ENCODE measurements at places on chromosomes 5 and 9.

GRCh38 chr5:115414406-115415142, 118.1 kb upstream of the CCDC112 start:
- no peak for DNase-seq

DNA sequence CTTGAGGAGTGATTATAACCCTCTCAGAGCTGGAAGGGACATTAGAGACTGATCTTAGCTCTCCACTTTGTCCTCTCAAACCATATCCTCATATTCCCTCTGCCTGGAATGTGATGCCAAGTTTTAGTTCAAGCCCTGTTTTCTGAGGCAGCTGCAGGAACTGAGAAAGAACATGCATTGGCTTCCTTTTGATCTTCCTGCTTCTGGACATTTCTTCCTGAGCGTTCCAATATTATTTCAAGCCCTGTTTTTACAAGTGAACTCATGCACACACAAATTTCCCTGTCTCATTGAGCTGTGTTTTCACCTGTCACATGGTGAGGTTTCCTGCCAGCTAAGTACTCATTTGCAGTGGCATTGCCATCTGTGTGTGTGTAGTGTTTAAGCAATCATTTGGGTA, 17.0 kb downstream of the FOCAD start:
- DNase-seq: no peak

GRCh38 chr5:170511551-170512258, 7.9 kb downstream of the KCNIP1 start:
- DNase-seq: no peak

GRCh38 chr5:161580621-161581020, 34.1 kb upstream of the GABRB2 start:
- no peak for DNase-seq

DNA sequence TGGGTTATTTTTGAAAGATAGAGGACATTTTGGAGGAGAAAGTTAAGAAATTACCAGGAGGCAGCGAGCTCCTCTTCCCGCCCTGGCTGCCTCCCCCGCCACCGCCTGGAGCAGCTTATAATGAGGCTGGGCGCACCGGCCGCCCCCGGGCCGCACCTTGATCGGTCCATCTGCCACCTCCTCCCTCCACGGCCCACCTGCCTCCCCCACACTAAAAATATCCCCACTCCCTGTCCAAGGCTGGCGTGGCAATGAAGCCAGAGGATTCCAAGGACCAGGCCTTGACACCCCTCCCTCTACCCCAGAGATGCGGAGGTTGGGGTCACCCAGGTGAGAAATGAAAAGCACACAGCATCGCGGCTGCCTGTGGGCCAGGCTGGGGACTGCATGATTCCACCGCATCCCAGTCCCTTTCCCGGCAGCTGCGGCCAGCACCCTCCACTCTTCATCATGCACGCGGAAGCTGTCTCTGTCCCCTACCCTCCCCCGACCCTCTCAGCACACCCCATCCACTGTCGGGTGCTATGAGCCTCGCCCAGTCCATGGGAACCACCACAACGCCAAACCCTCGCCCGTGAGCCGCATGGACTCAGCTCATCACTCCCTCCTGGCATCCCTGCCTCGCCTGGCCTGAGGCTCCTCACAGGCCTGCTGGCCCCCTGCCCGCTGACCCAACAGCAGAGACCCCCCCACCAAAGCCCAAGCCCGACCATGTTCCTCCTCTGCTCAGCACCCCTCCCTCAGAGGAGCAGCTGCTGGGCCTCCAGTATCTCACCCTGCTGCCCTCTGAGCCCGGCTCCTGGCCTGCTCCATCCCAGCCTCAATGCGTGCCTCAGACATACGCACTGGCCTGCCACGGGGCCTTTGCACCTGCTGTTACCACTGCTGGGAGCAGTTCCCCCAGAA, 50.0 kb downstream of the SARDH start:
- no peak for DNase-seq

- DNase-seq: no peak
These were observed 36.4 kb downstream of the RNF180 start for GRCh38 chr5:64201996-64202395.
